ENCODE measurements at places on chromosomes 5 and 9.

GRCh38 chr9:113690055-113690740 is 185.9 kb upstream of the ZNF618 start:
- DNase-seq, result no peak

- DNase-seq, result no peak
Measured at GRCh38 chr5:35129276-35129675, 81.5 kb upstream of the AGXT2 start.

DNA sequence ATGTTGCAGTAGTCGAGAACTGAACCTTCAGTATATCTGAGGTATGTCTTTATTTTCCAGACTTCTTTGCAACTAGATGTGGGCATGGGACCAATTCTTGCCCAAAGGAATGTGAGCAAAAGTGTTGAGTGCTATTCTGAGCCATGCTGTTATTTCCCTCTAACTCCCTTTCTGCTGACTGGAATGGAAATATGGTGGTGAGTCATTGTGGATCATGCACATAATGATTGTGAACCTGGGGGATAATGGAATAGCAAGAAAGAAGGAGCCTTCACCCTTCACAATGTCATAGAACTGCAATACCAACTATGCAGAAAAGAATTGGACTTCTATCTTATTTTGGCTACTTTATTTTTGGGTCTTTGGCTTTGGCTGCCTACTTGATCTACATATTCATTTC is 10.3 kb upstream of the DOCK2 start:
- DNase-seq, result no peak

DNA sequence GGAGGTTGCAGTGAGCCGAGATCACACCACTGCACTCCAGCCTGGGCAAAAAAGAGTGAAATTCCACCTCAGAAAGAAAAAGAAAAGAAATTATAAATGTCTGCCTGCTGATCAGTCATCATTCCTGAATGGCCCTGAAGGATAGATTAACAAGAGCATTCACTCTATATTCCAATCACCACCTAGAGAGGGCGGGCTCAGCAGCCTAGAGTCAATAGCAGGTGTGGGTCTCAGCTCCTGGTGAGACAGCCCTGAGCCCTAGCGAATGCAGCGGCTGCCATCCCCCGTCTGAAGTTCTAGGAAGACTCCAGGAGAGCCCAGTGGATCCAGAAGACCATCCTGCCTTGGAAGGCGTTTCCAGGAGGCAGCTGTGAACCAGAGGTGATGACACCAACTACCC is 12.0 kb downstream of the FBP1 start:
- DNase-seq, result no peak

GRCh38 chr9:135126451-135127187 is 39.2 kb downstream of the OLFM1 start:
- no peak for DNase-seq

- DNase-seq, result no peak
Measured at GRCh38 chr9:115386963-115387770, 269.2 kb upstream of the TNC start.

DNA sequence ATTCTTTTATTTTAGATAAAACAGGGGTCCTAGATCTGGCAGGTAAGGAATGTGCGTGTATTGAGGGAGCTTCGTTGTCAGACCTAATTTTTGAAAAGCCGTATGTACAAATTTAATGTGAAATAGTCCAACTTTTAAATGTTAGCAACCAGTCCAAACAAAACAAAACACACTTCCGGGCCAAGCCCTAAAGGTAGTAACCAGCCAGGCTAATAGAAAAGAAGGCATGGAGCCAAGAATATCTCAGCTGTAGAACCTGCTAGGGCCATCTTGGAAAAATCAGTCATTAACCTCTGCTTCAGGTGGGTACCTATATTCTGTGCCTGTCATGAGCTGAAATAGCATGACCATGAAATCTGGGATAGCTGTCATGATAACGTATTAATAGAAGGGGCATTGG is 71.0 kb downstream of the SMARCA2 start:
- DNase-seq, result no peak

GRCh38 chr5:108280960-108281569 is 100.8 kb downstream of the FBXL17 start:
- DNase-seq, result no peak

GRCh38 chr5:38531518-38531917 is 24.9 kb downstream of the LIFR start:
- DNase-seq, result no peak

- DNase-seq, result no peak
Measured at GRCh38 chr5:91850031-91850430, 466.9 kb upstream of the ARRDC3 start.

DNA sequence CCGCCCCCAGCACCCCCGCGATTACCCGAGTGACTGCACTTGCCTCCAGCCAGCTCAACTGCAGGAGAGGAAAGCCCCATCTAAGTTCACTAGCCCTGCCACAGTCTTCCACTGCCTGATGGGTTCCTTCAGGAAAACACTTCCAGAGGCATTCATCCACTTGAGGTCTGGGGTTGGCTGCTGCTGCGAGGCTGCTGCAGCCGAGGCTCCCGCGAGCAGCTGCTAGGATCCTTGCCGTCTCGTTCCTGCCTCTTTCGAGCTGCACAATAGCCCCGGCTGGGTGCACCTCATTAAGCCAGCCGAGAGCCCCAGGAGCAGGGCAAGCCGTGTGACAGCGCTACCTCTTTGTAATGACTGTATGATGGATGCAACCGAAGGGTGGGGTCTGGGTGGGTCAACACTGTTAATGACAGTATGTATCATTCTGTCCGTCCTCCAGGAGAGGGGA is 24.2 kb upstream of the ELAVL2 start:
- DNase-seq, result no peak

DNA sequence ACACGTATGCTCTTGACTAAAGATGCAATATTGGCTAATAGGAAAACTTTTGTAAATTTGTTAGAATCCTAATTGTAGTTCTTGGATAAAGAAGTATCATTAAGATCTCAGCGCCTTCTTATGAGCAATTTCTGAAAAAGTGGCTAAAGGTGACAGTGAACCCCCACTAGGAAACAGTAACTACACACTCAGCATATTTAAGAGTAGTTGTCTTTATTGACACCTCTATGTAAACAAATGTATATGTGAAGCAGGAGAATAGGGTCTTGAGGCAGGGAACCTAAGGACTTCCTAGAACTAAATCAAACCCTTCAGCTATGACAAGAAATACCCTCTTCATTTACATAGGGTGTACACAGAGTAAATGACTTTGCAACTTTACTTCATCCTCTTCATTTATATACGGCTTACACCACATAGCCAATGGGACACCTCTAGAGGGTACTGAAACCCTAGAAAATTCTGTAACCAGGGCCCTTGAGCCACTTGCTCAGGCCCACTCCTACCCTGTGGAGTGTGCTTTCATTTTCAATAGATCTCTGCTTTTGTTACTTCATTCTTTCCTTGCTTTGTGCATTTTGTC is 2.8 kb downstream of the NIPSNAP3A start:
- DNase-seq, result no peak

DNA sequence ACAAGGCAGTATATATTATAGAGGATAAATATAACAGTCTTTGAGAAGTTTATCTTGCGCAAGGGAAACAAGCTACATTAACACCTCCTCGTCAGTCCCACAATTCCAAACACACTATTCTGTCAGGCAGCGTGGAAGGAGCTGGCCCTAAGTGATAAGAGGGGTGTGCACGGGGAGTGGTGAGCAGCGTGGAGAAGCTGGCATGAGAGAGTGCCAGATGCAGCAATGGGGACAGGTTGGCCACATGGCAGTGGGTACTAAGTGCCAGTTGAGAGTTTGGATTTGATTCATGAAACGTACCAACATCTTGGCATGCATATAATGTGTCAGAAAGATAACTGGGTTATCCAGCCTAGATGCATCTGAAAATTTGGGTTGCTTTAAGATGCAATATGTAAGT is 460.2 kb downstream of the ICE1 start:
- no peak for DNase-seq

DNA sequence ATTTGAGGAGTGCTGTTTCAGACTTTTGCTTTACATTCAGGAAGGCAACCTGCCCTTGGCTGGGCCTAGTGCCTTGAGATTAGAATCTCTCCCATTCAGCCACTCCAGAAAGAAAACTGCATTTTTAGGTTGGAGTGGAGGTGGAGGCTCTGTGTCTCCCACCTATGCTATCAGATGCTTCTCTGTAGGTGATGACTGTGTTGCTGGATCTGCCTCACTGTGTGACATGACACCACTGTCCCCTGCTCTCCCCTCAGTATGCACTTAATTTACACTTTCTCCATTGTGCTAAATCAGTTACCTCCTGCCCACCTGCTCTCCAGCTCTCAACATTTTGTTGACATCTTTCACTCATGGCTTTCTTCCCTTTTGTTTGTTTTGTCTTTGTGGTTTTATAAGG is 265.8 kb downstream of the TENT4A start:
- DNase-seq, result no peak

DNA sequence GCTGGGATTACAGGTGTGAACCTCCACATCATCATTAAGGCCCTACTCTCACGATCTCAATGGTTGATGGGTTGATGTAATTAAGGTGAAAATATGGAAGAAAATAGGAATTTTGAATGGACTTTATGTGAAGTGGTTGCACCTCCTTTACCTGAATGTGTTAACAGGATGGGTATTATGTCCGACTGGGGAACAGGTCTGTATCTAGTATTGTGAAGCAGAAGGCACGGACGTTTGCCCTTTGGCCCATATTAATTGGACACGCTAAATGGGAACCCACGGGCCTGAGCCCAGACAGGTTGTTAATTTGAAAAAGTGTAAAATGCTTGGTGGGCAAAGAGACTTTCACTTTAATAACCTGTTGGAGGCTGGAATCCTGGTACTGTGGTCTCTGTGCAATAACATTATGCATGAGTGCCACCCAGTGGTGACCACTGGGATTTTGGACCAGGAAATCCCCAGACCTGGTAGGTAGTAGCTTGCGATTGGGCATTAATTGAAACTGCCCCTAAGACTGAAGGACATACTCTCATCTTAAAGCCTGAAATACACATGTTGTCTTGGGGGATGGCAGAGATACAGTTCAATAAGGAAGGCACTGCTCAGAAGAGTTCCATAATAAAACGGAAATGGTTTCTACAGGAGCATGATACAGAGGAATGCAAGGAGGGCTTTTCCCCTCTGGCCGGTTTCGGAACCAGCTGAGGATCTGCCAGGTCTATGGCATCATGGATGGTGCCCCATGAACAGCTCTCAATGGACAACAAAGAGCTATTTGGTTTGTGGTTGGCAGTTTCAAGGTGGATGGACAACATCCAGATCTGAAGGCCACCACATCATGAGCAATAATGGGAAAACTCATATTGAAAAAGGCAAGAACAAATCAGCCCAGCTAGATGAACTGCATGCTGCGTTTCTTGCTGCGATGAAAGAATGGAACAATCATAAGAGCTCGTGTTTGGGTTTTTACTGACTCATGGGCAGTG is 26.2 kb upstream of the BICD2 start:
- peak; percentile 46 for DNase-seq

DNA sequence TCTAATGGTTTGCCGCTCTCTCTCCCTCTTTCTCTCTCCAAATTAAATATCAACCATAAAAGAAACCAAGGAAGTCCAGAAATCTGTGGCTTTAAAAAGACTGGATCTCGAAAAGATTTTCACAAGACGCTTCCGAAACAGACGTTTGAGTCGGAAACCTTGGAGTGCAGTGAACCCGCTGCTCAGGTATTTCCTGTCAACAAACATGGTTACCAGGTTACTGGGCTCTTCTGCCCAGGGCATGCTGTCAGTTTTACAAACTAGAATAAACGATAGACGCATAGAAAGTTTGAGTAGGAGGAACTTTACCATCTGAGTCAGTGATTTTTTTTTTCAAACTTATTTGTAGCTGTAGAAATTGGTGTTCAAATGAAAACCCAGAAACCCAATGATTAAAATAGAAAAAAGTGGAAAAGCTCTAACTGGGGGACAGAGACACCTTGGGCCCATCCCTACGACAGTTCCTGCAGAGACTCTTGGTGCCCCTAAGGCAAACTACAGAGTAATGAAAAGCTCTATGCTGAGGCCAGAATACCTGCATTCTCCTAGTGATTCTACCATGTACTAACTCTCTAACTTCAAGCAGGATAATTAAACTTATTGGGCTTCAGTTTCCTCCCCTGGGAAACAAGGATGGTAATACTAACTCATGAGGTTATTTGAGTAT is 90.0 kb downstream of the DOCK8 start:
- no peak for DNase-seq

DNA sequence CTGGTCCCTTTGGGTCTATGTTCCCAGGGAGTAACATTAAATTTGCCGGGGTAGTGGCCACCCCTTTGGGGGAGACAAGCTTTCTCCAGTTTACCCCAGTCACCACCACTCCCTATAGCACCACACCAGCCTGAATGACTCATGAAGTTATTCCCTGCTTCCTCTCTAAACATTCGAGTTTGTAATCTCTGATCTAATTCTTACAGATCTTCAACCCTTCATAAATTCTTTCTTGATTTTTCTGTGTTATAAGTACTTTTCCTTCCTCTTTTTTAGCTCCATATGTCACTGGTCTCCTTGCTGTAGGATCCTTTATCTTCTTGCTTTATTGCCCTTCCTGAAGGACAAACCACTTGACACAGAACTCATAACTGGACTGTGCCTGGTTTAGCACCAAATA is 55.6 kb downstream of the GNA14 start:
- no peak for DNase-seq

DNA sequence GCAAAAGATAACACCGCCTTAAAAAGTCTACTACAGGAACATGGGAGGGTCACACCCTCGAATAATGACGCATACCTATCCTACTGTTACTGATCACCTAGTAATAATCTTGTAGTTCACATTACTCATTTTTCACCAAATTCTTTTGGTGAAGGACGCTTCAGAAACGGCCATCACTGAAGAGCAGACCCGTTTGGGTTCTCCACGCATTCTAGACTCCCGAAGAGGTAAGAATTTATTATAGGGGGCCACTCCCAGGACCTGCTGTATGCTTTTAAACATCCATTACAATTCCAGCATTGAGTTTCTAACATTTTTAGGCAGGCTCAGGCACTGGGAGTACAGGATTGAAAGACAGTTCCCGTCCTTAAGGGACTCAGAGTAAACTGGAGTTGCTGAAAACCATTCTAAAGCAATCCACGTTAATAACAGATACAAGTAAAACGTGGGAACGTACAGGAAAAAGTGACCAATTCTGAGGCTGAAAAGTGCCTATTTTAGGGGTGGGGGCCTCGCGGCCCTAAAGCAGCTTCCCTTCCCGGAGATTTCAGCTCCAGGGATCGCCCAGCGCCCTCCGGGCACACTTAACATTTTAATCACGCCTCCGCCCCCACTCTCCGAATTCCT is at the start of gene FER:
Gene FER, plus strand, starts transcription at position 124 of the 627 bp plus-strand sequence. CDS start 50,286 bp downstream, outside the sequence.
- DNase-seq, result peak; percentile 40

- DNase-seq, result no peak
Measured at GRCh38 chr5:66839636-66840185, 243.5 kb downstream of the MAST4 start.

- DNase-seq, result no peak
Measured at GRCh38 chr5:115501464-115502210, 42.9 kb downstream of the FEM1C start.

DNA sequence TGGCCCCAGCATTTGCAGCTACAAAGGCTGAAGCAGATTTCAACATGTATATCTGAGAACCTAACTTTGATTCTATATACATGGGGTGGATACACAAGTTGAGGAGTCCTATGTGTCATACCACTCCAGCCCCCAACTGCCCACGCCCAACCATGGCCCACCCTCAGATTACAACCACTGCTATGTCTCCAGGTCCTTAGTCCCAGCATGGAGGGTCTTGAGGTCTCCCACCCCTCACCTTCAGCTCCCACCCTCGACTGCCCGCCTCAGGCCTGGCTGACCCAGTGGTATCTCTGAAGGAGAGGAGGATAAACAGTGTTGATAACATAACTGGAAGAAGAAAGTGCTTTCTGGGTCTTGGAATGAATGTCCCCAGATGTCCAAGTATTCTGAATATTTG is 8.2 kb downstream of the SOWAHA start:
- DNase-seq, result no peak

- no peak for DNase-seq
Measured at GRCh38 chr5:139795074-139796001, at the start of gene PSD2. Gene PSD2 (plus strand): TSS chr5:139795808. CDS start chr5:139809441, 13,633 bp downstream.

Data from hematopoietic multipotent progenitor cell (in vitro differentiated cells).